ENCODE measurements at places on chromosomes 16 and 17. TPM values are rescaled to one million over a fixed set of nuclear protein-coding genes. Genes with fewer than 3 reads are reported as not detected.

- DNase-seq = no peak
- no peak overlapping the region for H3K4me3 ChIP-seq
- H3K27ac ChIP-seq = no peak overlapping the region
- H3K4me1 ChIP-seq = no peaks in the 10 kb centered on the region
- H3K36me3 ChIP-seq = no peaks in the 10 kb centered on the region
These were observed 9.8 kb upstream of the TMEM92 start for GRCh38 chr17:50264263-50265113.

DNA sequence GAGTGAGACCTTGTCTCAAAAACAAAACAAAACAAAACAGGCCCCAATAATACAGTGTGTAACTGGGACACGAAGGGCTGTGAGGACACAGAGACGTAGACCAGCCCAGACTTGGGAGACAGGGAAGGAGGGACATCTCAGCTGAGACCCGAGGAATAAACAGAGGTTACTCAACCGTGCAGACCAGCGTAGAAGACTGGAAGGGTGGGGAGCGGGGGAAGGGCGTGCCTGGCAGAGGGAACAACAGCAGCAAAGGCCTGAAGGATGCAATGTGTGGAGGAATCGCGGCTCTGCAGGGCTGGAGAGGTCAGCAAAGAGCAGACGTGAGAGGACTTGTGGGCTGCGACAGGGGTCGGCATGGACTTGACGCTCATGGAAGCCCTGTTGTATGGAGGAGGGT lies 11.6 kb upstream of the CES4A start:
- peaks cover 13% of the 10 kb centered on the region for H3K4me1 ChIP-seq
- no peak overlapping the region for H3K27ac ChIP-seq
- no peak for DNase-seq

GRCh38 chr16:84569382-84569987 lies 48.4 kb downstream of the COTL1 start:
- peaks cover 54% of the 10 kb centered on the region for H3K4me1 ChIP-seq
- no peaks in the 10 kb centered on the region for H3K27me3 ChIP-seq
- peaks cover 14% of the 10 kb centered on the region for H3K36me3 ChIP-seq
- no peak for DNase-seq

GRCh38 chr17:57275071-57275764 lies 18.9 kb downstream of the MSI2 start:
- no peak overlapping the region for H3K27ac ChIP-seq
- no peak for DNase-seq
- peaks cover 7% of the 10 kb centered on the region for H3K36me3 ChIP-seq
- peaks cover 35% of the 10 kb centered on the region for H3K4me1 ChIP-seq
- no peak overlapping the region for H3K4me3 ChIP-seq
- no peaks in the 10 kb centered on the region for H3K27me3 ChIP-seq

DNA sequence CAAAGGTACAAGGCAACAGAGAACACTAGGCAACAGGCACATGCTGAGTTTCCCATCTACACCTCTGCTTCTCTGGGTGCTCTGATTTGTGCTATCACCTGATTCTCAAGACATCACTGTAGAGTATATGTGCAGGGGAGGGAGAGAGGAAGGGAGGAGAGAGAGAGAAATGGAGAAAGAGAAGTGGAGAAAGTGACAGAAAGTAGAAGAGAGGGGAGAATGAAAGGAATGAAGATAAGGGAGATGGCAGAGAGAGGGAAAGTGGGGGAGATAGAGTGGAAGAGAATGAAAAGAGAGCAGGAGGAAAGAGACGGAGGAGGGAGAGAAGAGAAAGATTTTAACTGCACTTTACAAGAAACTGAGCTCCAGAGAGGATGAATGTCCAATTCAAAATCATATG lies 340.7 kb upstream of the CDH5 start:
- no peaks in the 10 kb centered on the region for H3K36me3 ChIP-seq
- no peak overlapping the region for H3K4me3 ChIP-seq
- H3K27me3 ChIP-seq = peaks cover 2% of the 10 kb centered on the region
- H3K4me1 ChIP-seq = no peaks in the 10 kb centered on the region
- no peak overlapping the region for H3K27ac ChIP-seq

DNA sequence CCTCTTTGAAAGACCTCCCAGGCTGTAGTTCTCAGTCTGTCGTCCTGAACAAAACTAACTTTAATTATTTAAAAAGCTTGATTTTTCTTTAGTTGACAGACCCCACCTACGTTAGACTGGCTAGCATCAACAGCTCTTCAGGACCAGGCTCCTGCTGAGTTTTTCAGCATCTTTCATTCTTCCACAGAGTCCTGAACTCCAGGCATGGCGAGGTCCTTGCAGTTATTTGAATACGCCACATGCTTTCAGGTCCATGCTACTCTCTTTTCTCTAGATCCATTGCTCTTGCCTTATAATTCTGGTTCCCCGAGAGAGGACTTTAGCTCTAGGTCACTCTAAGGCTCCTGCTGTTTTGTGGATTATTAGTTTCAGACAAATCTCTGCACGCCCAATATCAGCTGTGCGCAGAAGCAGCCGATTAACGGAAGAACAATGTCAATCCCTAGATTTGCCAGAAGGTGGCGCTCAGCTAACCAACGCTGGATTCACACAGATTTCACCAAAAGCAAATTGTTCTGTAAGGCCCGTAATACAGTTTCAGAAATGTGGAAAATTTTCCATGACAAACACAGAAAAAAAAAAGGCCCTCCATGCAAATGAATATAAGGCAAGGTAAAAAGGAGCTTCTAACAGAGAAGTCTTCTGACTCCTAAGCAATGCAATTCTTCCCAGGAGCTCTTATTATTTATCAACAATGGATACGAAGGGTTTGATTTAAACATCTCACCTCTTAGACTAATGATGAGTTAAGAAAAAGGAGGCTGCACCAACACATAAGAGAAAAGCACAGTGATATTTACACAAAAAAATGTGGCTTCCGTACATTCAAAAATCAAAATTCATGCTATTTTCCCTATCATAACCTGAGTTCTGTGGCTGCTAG lies 33.5 kb upstream of the BCO1 start:
- no peak for DNase-seq
- peaks cover 6% of the 10 kb centered on the region for H3K27me3 ChIP-seq
- H3K27ac ChIP-seq = no peak overlapping the region
- H3K4me1 ChIP-seq = no peaks in the 10 kb centered on the region
- H3K4me3 ChIP-seq = no peak overlapping the region

DNA sequence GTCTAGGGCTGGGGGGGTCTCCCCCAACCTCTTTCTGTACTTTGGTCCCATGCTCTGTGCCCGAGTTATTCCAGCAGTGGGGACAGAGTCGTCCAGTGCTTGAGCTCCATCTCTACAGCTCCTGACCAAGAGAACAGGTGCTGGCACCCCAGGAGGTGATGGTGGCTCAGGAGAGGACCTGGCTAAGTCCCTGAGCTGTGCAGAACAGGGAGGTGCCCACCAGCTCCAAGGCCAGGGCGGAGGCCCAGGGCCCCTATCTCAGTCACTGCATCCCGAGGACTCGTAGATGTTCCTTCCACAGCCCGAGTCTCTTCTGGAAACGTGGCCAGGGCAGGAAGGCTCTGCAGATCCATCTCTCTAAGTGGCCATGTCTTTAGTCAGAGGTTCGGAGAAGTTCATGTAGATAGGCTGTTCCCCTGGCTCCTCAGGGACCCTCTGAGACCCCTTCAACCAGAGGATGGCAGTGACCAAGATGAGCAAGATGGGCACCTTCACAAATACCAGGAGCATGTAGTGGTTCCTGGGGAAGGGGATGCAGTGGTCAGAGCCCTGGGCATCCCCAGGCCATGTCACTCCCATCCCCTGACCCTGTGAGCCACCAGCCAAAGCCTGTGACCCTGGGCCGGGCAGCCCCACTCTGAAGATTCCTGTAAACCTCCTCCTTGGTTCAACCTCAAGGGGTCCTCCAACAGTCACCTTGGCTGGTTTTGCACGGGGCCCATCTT lies 8.7 kb downstream of the CD300LB start:
- no peaks in the 10 kb centered on the region for H3K4me1 ChIP-seq
- no peaks in the 10 kb centered on the region for H3K36me3 ChIP-seq
- no peak overlapping the region for H3K4me3 ChIP-seq
- H3K27ac ChIP-seq = no peak overlapping the region
- DNase-seq = no peak

DNA sequence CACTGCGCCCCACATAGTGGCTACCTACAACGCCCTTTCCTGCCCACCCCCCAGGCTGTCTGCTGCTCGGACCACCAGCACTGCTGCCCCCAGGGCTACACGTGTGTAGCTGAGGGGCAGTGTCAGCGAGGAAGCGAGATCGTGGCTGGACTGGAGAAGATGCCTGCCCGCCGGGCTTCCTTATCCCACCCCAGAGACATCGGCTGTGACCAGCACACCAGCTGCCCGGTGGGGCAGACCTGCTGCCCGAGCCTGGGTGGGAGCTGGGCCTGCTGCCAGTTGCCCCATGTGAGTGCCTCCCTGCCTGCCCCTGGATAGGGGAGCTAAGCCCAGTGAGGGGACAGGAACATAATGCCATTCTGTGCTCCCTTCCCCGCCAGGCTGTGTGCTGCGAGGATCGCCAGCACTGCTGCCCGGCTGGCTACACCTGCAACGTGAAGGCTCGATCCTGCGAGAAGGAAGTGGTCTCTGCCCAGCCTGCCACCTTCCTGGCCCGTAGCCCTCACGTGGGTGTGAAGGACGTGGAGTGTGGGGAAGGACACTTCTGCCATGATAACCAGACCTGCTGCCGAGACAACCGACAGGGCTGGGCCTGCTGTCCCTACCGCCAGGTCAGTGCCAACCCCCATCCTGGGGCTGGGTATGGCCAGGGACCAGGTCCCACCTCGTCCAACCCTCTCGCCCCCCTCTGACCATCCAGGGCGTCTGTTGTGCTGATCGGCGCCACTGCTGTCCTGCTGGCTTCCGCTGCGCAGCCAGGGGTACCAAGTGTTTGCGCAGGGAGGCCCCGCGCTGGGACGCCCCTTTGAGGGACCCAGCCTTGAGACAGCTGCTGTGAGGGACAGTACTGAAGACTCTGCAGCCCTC lies 7.1 kb downstream of the GRN start:
- H3K27ac ChIP-seq = no peak overlapping the region
- H3K27me3 ChIP-seq = no peaks in the 10 kb centered on the region
- DNase-seq = no peak
- H3K4me1 ChIP-seq = peaks cover 17% of the 10 kb centered on the region
- no peaks in the 10 kb centered on the region for H3K36me3 ChIP-seq

DNA sequence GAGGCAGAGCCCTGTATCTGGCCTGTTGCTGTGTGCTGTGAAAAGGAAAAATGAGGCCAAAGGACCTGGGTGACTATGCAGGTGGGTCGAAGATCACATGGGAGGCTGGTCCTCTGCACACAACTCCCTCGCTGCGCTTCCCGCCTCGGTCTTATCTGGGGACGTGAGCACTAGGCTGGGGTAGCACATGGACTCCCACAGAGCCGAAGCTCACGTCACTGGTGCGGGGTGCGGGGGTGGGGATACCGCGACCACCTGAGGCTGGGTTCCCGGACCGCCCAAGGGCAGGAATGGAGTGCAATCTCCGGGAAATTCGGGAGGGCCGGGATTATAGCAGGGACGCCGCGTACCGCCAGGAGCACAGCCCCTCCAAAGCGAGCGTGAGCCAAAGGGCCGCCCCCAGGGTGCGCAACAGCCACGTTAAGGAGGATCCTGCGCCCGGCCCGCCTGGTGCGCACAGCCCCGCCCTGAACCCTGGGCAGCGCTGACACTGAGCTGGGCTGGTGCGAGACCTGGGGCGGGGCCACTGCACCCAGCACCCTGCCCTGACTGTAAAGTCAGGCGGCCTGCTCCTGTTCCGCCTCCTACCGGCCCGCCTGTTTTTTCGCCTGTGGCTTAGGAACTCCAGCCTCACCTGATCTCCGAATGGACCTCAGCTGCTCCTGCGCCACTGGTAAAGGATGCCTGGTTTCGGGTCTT lies 4.8 kb downstream of the MT1A start:
- H3K27me3 ChIP-seq = peaks cover 30% of the 10 kb centered on the region
- H3K27ac ChIP-seq = peak overlapping the region; percentile 72
- DNase-seq = peak; percentile 64
- no peaks in the 10 kb centered on the region for H3K36me3 ChIP-seq

- no peaks in the 10 kb centered on the region for H3K36me3 ChIP-seq
- peaks cover 1% of the 10 kb centered on the region for H3K4me1 ChIP-seq
- no peak overlapping the region for H3K27ac ChIP-seq
These were observed 10.9 kb upstream of the TMEM219 start for GRCh38 chr16:29950806-29951461.

- H3K27ac ChIP-seq = no peak overlapping the region
- no peak for DNase-seq
- peak overlapping the region; percentile 75 for H3K4me3 ChIP-seq
These were observed 28.8 kb downstream of the TBC1D3B start for GRCh38 chr17:36147601-36148000.

GRCh38 chr16:87491522-87492290 lies 1.1 kb downstream of the ZCCHC14 start:
- DNase-seq = no peak
- H3K27ac ChIP-seq = peak overlapping the region; percentile 88
- peaks cover 2% of the 10 kb centered on the region for H3K27me3 ChIP-seq
- H3K4me1 ChIP-seq = peaks cover 42% of the 10 kb centered on the region
- H3K36me3 ChIP-seq = no peaks in the 10 kb centered on the region
- H3K4me3 ChIP-seq = peak overlapping the region; percentile 88

DNA sequence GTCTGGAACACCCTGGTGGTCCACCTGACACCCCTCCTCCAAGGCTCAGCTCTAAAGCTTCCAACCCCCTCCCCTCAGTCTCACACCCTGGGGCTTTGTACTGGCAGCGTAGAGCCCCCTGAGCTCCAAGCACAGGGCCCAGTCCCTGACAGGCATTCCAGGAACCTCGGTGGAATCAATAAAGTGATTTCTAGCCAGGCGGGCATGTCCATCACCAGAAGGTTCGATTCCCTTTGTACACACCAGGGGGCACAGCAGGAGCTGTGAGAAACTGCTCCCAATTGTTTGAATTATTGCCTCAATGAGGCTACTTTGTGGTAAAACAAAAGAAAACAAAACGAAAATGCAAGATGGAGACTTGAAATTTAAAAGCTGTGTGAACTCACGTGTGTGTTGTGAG lies 51.8 kb downstream of the SMPD3 start:
- peak; percentile 60 for DNase-seq
- H3K4me3 ChIP-seq = no peak overlapping the region
- H3K4me1 ChIP-seq = peaks cover 13% of the 10 kb centered on the region
- H3K36me3 ChIP-seq = no peaks in the 10 kb centered on the region

DNA sequence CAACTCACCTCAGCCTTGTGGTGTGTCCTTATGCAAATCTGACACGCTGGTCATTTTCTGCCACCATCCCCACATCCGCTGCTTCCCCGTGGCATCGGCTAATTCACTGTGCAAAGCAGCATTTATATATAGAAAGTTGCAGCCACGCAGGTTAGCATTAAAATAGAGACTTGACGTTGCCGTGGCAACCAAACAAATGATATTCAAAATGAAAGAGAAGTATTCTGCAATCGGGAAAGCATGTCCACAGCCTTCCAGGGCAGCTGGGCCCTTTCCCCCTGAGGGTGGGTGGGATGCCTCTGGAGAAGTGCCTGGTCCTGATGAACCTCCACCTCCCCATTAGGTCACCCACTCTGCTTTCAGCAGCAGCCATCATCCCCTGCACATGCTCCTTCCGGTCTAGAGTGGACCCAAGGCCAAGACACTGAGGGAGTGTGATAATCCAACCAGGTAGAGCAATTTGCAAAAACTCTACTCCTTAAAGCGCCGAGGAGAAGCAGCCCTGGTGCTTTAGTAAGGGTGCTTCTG lies 138.7 kb downstream of the GAS7 start:
- H3K36me3 ChIP-seq = peaks cover under 1% of the 10 kb centered on the region
- no peak for DNase-seq
- peaks cover 1% of the 10 kb centered on the region for H3K27me3 ChIP-seq
- no peak overlapping the region for H3K4me3 ChIP-seq
- peak overlapping the region; percentile 38 for H3K27ac ChIP-seq

Gene KIF18B
- total RNA-seq = not detected

Gene COX6A2
- total RNA-seq = not detected

Gene KRTAP1-1
- not detected for total RNA-seq

Gene SLC16A6
- total RNA-seq = 6.9 TPM

Gene NPTX1
- not detected for total RNA-seq

Gene KRTAP9-9
- total RNA-seq = not detected

Gene CCL13
- total RNA-seq = not detected

Data from naive thymus-derived CD8-positive, alpha-beta T cell (primary cell).